ENCODE measurements at places on chromosomes 13 and 19.

DNA sequence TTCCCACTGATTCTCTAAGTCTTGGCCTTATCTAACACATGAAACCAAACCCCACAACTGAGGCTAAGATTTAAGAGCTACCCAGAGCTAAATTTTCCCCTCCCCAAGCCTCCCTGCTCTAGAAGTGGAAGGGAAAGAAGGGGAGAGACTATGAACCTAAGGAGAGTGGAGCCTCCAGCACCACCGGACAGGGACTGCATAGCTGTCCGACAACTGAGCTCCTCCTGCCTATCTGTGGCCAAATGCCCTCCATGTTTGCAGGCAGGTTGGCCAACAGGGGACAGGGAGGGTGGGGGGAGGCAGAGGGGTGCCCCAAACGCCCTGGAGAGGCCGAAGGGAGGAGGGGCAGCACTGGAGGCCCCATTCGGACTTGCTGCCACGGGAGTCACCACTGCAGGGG, 6.0 kb upstream of the NAPA start:
- no peak for DNase-seq

- no peak for DNase-seq
Observed at GRCh38 chr13:78649997-78650716, 8.8 kb downstream of the OBI1 start.

DNA sequence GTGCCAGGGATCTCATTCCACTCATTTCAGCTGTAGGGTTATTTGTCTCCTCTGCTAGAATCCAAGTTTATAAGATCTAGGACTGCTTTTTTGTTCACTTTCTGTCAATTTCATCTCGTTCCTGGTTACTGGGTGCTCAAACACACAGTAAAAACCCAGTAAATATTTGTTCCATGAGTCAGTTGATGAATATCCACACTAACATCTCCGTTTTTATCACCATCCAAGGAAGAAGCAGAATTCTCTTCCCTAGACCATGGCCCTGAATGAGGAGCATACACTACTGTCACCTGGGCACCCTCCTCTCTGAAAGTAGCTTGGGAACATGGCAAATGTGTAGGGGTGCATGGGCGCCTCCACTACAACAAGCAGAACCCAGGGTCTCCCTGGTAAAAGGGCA, 390.8 kb downstream of the FOXO1 start:
- no peak for DNase-seq

DNA sequence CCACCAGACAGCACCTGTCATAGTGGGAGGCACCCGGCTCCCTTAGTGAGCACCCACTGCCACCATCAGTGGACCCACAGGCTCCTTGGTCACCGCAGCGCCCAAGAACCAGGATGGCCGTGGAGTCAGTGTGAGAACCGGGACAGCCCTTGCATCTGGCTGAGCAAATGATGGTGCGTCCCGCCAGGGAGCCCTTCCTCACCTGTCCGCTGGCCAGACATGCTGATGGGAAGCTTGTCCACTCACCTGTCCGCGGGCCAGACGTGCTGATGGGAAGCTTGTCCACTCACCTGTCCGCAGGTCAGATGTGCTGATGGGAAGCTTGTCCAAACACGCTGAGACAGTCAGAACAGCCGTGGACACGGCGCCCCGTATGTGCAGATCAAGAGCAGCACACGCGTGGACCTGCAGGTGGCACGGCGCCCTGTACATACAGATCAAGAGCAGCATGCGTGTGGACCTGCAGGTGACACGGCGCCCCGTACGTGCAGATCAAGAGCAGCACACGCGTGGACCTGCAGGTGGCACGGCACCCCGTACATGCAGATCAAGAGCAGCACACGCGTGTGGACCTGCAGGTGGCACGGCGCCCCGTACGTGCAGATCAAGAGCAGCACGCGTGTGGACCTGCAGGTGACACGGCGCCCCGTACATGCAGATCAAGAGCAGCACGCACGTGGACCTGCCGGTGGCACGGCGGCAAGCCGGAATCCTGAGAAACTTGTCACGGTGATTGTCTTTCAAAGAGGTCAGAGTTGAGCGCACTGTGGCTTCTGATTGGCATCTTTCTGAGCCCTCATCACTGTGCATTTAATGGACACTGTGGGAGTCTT, 40.7 kb upstream of the DCUN1D2 start:
- DNase-seq = no peak

GRCh38 chr13:78326633-78327032, 276.7 kb downstream of the POU4F1 start:
- no peak for DNase-seq

GRCh38 chr19:10120538-10121189, 965 bp upstream of the EIF3G start:
- DNase-seq = peak; percentile 76

DNA sequence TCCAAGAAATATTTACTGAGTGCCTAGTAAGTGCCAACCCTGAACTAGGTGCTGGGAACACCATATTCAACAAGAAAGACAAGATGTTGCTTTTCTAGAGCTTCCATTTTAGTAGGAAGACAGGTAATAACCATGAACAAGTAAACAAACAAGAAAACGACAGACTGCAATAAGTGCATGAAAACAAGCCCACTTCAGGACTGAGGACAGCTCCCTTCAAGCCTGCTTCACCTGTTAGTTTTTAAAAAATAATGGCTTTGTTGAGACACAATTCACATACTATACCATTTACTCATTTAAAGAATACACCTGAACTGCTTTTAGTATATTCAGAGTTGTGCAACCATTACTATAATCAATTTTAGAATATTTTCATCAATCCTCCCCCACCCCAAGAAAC, 30.4 kb downstream of the CYP4F22 start:
- DNase-seq = no peak

DNA sequence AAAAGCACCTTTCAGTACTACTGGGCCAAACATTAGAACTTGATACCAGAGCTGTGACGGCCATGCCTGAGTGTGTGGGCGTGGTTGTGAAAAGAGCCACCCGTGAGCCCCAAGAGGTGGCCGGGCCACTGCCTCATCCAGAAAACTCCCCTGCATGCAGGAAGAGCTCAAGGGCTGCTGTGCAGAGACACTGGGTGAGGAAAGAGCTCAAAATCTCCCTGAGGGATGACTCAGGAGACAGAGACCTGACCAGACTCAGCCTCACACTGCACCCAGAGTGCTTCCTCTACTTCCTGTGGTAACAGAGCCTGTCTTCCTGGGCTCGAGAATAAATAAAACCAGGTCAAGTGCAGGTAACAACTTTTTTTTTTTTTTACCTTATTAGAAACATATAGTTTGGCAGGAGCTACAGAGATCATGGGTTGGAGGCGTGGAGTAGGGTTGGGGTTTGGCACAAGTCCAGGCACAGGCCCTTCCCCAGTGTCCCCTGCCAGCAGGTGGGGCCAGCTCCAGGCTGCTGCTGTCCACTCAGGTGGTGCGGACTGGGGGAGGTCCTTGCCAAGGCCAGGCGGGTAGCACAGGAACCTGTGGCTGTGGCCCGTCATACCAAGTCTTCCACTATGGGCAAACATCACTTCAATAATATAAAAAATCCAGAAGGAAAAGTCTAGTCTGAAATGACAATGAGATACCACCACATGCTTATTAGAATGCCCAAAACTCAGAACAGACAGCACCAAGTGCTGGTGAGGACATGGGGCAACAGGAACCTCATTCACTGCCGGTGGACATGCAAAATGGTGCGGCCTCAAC, 25.5 kb downstream of the ELL start:
- no peak for DNase-seq

- DNase-seq = no peak
Observed at GRCh38 chr13:24452044-24452443, 60.5 kb downstream of the PARP4 start.

DNA sequence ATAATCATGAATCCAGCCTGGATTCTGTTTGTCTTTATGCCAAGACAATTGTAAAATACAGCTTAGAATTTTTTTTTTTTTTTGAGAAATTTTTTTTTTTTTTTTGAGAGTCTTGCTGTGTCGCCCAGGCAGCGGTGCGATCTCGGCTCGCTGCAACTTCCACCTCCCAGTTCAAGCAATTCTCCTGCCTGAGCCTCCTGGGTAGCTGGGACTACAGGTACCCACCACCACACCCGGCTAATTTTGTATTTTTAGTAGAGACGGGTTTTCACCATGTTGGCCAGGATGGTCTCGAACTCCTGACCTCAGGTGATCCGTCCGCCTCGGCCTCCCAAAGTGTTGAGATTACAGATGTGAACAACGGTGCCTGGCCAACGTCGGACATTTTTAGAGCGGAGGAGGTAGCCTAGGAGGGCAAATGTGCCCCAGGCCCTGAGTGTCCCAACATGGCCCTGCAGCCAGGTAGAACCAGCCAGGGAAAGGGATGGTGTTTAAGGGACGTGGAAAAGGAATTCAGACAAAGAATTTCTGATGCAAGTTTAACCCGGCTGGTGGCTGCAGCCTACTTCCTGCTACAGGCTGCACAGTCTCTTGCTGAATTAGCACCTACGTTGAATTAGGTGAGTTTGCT, 89.8 kb downstream of the GNG7 start:
- no peak for DNase-seq

DNA sequence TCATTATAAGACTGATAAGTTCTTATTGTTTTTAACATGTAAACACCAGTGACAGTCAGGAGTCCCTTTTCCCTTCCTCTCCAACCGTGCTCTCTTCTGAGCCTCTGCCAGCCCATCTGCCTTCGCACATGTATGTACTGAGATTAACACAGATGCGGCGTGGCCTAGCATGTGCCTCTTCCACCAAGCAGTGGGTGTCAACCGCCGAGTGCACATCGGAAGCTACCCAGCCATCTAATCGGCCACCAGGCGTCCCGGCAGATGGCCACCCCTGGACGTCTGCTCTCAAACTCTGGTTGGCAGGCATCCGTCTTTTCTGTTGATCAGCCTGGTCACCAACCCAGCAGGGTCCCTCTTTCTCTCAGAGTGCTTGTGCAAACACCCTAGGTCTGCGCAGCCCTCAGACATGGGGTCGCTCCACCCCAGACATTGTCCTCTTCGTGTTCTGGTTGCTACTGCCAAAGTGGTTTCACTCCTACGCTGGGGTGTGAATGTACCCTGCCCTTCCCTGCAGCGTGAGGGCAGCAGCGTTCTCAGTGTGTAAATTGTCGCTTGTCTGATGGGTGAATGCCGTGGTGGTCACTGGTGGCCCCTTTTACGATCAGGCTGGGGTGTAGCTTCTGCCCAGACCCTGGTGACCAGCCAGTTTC, 57.7 kb upstream of the LDLR start:
- DNase-seq = no peak

- DNase-seq = peak; percentile 82
Observed at GRCh38 chr19:39411832-39412099, 703 bp upstream of the PLEKHG2 start.

DNA sequence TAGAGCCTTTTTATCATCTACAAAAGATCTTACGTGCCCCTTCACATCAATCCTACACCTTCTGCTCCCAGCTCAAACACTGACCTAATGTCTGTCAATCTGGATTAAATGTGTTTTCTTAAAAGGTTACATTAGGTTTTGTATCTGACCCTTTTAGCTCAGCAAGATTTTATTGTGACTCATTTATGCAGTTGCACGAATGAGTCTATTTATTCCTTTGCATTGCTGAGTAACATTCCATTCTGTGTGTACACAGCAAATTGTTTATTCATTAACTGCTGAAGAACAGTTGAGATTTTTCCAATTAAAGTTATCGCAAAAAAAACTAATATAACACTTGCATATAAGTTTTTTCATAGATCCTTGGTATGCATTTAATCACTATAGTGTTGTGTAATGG, 253.9 kb upstream of the GPC6 start:
- no peak for DNase-seq

GRCh38 chr13:40966298-40966697, 52.8 kb downstream of the ELF1 start:
- no peak for DNase-seq

DNA sequence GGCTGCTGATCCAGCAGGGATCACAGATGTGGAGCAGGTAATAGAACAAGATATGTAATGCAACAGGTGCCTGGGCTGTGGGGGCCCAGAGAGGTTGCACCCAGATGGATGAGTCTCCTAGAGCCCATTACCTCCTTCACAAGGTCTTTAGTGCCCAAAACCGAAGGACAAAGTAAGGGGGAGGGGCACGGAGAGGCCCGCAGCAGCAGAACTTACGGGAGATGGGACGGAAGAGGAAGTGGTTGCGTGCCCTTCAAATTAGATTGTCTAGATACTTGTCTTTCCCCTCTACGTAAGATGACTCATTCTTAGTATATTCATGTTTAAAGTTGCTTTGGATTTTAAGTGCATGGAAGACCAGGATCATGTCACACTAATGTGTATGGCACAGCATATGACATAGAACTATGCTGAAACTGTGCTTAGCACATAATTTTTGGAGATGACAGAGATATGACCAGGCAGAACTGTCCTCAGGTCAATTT, 5.7 kb upstream of the MRPS31 start:
- no peak for DNase-seq

DNA sequence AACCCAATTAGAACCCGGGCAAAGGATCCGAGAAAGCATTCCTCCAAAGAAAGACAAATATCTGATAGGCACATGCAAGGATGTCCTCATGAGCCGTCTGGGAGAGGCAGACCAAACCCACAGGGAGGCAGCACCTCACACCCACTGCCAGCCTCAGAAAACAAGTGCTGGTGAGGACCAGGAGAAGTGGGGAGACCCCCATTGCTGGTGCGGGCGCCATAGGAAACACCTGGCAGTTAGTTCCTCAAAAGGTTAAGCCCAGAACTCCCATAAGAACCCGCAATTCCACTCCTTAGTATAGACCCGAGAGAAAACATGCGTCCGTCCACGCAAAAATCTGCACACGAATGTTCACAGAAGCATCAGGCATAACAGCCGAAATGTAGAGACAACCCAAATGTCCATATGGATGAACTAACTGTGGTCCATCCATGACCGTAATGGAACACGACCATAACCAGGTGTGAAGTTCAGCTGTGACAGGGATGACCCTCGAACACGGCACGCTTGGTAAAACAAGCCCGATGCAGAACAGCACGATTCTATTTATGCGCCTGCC, 7.9 kb downstream of the ZNF787 start:
- no peak for DNase-seq

DNA sequence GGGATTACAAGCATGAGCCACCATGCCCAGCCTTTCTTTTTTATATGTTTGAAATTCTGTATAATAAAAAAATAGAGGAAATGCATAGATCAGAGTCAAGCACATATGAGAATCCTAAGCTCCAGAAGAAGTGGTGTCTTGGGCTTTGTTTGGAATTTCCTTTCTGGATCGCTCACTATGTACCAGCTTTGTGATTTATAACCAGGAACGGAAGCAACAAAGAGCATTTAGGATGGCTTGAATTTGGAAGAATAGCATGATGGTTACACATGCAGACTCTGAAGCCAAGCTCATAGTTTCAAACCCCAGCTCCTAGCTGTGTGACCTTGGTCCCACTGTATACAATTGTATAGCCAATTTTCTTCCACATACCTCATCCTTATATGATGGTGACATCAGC, 28.0 kb upstream of the SLC15A1 start:
- DNase-seq = no peak

- DNase-seq = no peak
Observed at GRCh38 chr19:2461751-2462634, 5.2 kb upstream of the LMNB2 start.

Measured in stromal cell of bone marrow (primary cell).